ENCODE measurements at places on chromosomes 1 and 21. TPM values are rescaled to one million over a fixed set of nuclear protein-coding genes. Genes with fewer than 3 reads are reported as not detected.
A peak's percentile ranks its signal among the peaks of the same experiment; 100 is the strongest.

DNA sequence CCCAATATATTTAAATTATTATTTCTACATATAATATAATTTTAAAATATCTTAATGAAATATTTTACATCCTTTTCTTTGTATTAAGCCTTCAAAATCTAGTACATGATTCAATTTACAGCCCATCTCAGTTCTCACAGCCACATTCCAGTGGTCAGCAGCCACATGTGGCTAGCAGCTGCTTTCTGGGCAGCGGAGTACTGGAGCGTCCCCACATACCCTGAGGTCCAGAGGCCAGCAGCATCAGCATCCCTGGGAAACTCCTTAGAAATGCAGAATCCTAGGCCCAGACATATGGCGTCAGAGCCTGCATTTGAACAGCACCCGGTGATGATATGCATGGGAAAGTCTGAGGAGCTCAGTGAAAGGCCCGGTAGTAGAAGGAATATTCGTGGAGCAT is 8.6 kb upstream of the LHX4 start:
- no peak for DNase-seq

- no peak for DNase-seq
These were observed 74.3 kb upstream of the TRABD2B start for GRCh38 chr1:48071513-48071912.

Gene PLPP3
- total RNA-seq = 145 TPM

Gene KCNK2
- total RNA-seq = 4.1 TPM

DNA sequence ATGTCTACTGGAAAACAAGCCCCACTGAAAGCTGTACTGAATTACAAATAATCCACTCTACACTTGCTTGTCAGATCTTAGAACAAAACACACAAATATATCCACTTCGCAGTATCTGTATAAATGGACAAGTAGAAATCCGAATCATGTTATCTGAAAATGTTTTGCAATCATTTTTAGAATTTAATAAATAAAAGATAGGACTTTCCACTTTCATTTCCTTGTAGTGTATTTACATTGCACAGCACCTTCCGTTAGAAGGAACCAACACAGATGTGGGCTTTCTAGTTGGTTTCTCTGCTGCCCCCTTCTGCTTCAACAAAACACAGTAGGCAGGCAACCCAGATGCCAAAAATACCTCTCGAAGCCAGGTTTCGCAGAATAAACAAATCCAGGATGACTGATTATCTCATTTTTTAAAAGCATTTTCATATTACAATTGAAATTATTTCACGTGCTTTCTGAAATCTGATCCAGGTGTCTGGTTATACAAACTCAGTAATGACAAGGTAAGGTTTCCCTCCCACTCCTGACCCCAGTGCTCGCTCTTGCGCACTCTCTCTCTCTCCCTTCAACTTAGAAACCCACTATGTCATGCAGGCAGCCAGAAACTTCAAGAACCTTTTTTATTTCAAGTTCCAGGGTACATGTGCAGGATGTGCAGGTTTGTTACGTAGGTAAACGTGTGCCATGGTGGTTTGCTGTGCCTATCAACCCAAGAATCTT is 389.9 kb downstream of the SMYD3 start:
- peak; percentile 86 for DNase-seq

Gene TMCO4
- 171 TPM for total RNA-seq

Gene LCA5L
- total RNA-seq = 1.8 TPM

- no peak for DNase-seq
These were observed 78.4 kb downstream of the KIF14 start for GRCh38 chr1:200542162-200542561.

Gene MATN1
- total RNA-seq = not detected

Gene IGSF9
- total RNA-seq = 17.4 TPM

DNA sequence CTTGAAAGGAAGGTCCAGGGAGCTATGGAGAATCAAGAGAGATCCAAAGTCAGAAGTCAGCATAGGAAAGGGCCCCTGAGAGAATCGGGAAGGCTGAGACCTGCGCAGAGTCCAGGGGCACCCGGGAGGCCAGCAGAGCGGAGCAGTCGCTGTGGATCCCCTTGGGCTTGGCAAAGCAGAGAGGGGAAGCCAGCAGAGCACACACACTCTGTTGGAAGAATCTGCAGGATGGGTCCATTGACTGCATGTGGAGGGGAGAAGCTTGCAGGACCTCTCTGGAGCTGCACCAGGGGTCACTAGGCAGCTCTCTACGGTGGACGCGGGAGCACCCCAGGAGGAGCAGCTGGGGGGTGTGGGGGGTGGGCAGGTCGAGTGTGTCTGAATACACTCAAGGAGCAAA is 6.4 kb downstream of the RIPK4 start:
- no peak for DNase-seq

Gene FOXD2
- total RNA-seq = under 0.01 TPM

- DNase-seq = peak; percentile 58
These were observed 1.1 kb downstream of the COL9A2 start for GRCh38 chr1:40315795-40316594.

DNA sequence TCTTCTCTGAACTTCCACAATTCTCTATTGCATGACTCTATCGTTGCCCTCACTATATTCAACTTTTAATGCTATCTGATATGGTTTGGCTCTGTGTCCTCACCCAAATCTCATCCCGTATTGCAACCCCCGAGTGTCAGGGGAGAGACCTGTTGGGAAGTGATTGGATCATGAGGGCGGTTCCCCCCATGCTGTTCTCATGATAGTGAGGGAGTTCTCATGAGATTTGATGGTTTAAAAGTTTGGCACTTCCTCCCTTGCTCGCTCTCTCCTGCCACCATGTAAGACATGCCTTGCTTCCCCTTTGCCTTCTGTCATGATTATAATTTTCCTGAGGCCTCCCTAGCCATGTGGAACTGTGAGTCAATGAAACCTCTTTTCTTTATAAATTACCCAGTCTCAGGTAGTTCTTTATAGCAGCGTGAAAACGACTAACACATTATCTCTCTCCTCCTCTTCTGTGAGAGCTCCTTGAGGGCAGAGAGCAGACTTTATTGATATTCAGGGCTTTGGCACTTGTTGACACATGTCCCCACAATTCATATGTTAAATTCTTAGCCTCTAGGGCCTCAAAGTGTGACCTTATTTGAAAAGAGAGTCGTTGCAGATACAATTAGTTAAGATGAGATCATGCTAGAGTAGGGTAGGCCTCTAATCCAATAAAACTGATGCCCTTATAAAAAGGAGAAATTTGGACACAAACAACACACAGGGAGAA is 52.1 kb downstream of the ADCY10 start:
- no peak for DNase-seq

Gene GJA5
- not detected for total RNA-seq
